Activated naive CD4-positive, alpha-beta T cell treated with anti-CD3 and anti-CD28 coated beads, Interleukin-2, amount 50 U/mL, for 72 hours (primary cell): ENCODE measurements at places on chromosomes 16 and 17. TPM values are rescaled to one million over a fixed set of nuclear protein-coding genes. Genes with fewer than 3 reads are reported as not detected.

The FOXJ1 gene
- total RNA-seq = 0.46 TPM

The ERN2 gene
- total RNA-seq = not detected

The PPP1R27 gene
- not detected for total RNA-seq

The ADAD2 gene
- 0.47 TPM for total RNA-seq

The ABCC11 gene
- total RNA-seq = 0.50 TPM

The DNAAF8 gene
- not detected for total RNA-seq

The ALDH3A2 gene
- total RNA-seq = 35.8 TPM
